NCI-H774 (cell line): ENCODE measurements at places on chromosomes 11 and 22.

GRCh38 chr22:45942787-45943493 is 34.0 kb downstream of the WNT7B start:
- no peak for DNase-seq

GRCh38 chr11:29309992-29310391 is 706.8 kb downstream of the KCNA4 start:
- DNase-seq: no peak

GRCh38 chr11:129354691-129355090 is 21.0 kb upstream of the BARX2 start:
- no peak for DNase-seq

- peak; percentile 8 for DNase-seq
Measured at GRCh38 chr11:62497132-62497801, 49.3 kb downstream of the AHNAK start.
